ENCODE measurements at places on chromosomes 4 and X.

- no peak for DNase-seq
Observed at GRCh38 chrX:11970578-11971359, 167.5 kb upstream of the FRMPD4 start.

GRCh38 chr4:4170596-4171150 is 56.1 kb downstream of the OTOP1 start:
- DNase-seq: no peak

GRCh38 chr4:128295255-128295654 is 7.6 kb upstream of the PGRMC2 start:
- no peak for DNase-seq

- DNase-seq: no peak
Observed at GRCh38 chr4:103108542-103108941, 8.9 kb upstream of the BDH2 start.

- DNase-seq: no peak
Observed at GRCh38 chrX:118536687-118537461, 41.3 kb downstream of the DOCK11 start.

DNA sequence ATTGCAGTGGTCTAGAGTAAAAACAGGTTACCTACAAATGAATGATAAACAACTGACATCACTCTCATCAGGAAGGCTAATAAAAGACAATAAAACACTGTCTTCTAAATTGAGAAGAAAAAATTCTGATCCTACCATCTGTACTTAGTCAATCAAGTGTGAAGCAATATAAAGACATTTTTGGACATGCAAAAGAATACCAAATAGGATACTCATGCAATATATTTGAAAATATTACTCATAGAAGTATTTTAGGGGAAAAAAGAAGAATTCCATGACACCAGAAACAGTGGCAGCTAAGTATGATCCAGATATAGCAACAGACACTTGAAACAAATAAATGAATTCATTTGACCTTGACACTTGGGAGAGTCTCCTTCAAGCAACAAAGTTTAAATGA is 63.8 kb upstream of the FAM120C start:
- no peak for DNase-seq

- peak; percentile 64 for DNase-seq
Observed at GRCh38 chr4:77001907-77002306, 52.4 kb downstream of the SEPTIN11 start.

DNA sequence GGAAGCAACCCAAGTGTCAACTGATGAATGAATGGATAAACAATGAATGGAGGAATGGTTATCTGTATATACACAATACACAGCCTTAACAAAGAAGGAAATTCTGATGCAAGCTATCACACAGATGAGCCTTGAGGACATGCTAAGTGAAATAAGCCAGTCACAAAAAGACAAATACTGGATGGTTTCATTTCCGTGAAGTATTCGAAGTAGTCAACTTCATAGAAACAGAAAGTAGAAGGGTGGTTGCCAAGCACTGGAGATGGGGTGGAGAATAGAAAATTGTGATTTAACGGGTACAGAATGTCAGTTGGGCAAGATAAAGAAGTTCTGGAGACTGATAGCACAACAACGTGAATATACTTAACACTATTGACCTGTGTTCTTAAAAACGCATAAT is 28.2 kb downstream of the CENPU start:
- peak; percentile 58 for DNase-seq

GRCh38 chr4:85672116-85672515 is 197.2 kb downstream of the ARHGAP24 start:
- DNase-seq: peak; percentile 29

DNA sequence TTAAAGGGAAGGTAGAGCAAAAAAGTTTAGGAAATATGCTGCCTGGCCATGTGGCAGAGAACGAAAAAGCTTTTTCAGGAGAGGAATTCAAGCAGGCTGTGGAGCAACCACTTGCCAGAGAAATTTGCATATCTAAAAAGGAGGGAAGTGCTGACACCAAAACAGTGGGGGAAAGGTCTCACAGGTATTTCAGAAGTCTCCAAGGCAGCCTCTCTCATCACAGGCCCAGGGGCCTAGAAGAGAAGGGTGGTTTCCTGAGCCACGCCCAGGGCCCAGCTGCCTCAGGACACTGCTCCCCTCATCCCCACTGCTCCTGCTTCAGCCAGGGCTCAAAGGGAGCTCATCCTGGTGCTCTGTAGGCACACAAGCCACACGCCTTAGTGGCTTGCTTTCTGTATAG is 29.9 kb upstream of the STS start:
- DNase-seq: no peak

DNA sequence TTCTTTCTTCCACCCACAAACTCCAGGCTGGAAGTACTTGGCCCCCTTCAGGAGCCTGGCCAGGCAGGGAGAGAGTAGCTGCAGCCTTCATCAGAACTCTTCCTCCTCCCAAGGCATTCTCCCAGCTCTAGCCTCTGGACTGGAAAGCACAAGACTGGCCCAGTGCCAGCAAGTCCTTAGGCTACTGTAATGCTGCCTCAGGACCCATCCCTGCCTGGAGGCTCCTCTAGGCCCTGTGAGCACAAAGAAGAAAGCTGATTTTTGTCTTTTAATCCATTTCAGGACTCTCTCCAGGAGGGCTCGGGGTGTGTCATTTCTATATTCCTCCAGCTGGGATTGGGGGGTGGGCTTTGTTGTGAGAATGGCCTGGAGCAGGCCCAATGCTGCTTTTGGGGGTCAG is 10.8 kb downstream of the AWAT2 start:
- DNase-seq: no peak

DNA sequence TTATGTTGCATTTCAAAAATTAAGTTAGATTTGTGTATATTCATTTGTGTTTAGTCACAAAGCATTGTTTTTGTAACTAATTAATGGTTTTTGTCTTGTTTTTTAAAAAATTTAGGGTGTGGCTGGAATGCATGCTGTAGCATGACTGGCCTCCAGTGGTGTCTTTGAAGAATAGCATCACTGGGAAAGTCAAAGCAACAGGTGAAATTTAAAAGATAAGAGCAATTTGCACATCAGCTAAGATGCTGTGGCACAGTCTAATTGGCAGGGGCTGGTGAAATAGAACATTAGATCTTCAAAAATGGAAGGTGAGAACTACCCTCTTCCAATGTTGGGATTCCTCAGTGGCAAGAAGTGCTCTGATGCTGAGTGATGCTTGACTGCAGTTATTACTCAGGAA is 45.3 kb downstream of the ANK2 start:
- DNase-seq: no peak

GRCh38 chrX:25004485-25005032 is 11.2 kb downstream of the ARX start:
- no peak for DNase-seq

DNA sequence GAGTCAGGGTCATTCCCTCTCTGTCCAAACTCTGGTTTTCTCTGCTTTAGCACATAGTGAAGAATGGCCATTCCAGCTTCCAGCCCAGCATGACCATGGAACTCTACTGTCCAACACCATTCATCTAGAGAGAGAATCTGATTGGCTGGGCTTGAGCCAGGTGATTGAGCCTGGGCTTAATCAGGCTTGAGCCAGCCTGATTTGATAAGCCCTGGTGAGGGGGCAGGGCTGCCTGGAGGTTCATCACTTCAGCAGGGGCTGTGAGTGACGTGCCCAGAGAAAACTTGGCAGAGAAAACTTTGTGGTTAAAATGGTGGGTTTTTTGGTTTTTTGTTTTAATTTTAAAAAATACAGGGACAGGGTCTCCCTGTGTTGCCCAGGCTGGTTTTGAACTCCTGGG is 62.5 kb downstream of the KIAA0232 start:
- DNase-seq: no peak

GRCh38 chrX:9665113-9665512 is 100.5 kb downstream of the GPR143 start:
- no peak for DNase-seq

DNA sequence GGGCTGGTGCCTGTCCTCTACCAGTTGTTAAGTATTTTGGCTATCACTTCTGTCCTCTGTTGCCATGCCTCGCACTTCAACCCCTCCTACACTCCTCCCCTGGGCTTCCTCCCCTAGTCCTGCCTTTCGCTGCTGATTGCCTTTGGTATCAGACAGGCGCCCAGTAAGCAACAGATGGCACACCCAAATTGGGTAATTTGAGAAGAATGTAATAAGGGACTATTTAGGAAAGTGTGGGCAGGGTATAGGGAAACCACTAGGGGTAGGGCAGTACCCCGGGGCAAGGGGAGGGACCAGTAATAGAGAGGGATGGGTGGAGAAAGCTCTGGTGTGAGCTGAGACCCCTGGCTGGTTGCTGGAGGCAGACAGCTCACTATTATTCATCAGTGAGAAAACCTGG is 172.7 kb upstream of the USP9X start:
- no peak for DNase-seq

DNA sequence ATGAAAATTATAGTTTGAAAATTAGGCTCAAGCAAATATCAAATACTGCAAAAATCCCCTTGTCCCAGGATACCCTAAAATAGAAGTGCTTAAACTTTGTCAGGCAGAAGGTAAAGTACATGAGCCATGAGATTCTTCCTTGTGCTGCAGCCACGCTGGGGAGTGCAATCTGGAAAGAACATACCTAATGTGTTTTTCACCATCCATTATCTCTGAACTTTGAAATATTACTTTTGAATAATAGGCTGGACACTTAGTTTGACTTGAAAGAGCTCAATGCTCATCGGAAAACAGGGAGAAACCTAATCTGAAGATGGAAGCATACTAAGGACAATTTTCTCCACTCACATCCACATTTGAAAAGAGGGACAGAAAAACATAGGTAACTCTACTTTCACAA is 18.9 kb downstream of the THAP9 start:
- DNase-seq: no peak

- DNase-seq: no peak
Observed at GRCh38 chr4:31518796-31519250, 798.7 kb downstream of the PCDH7 start.

DNA sequence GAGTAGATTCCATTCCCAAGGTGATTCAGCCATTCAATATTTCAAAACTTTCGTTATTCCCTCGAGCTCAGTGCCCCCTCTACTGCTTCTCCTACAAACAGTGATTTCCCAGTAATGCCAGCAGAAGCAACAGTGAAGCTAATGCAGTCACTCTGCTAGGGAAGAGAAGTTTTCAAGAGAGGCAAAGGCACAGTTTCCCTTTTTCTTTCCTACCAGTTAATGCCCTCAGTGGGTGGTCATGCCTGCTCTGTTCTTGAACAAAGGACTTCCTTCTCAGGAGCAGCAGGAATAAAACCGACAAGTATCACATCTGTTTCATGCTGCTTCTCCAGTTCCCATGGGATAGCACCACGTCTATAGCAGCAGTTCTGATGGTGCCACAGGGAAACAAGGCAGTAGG is 317.2 kb downstream of the TENM3 start:
- no peak for DNase-seq

DNA sequence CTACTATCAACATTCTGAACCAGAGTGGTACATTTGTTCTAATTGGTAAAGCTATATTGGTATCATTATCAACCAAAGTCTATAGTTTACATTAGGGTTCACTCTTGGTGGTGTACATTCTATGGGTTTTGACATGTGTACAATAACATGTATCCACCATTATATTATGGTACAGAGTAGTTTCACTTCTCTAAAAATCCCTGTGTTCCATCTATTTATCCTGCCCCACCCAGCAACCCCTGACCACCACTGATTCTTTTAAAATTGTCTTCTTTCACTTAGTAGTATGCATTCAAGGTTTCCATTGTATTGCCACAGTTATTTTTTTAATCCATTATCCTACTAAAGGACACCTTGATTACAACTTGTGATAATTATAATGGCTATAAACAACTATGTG is 15.3 kb upstream of the TMPRSS11D start:
- peak; percentile 37 for DNase-seq

DNA sequence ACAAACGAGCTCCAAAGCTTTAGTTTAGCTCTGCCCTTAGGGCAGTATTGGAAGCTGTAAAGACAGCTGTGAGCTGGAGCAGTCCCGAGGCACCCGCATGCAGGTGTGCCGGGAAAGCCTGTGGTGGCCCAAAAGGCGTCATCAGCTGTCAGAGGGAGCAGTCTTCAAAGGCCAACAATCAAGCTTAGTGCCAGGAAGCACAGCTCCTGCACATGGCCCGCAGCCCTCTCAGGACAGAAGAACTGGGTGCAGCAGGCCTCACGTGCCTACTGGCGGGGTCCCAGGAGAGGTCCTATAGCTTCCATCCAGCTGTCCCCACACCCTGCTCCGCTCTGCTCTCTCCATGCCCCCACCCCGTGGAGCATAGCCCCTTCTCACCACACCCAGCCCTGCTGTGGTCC is 92.2 kb upstream of the TRIM2 start:
- no peak for DNase-seq

DNA sequence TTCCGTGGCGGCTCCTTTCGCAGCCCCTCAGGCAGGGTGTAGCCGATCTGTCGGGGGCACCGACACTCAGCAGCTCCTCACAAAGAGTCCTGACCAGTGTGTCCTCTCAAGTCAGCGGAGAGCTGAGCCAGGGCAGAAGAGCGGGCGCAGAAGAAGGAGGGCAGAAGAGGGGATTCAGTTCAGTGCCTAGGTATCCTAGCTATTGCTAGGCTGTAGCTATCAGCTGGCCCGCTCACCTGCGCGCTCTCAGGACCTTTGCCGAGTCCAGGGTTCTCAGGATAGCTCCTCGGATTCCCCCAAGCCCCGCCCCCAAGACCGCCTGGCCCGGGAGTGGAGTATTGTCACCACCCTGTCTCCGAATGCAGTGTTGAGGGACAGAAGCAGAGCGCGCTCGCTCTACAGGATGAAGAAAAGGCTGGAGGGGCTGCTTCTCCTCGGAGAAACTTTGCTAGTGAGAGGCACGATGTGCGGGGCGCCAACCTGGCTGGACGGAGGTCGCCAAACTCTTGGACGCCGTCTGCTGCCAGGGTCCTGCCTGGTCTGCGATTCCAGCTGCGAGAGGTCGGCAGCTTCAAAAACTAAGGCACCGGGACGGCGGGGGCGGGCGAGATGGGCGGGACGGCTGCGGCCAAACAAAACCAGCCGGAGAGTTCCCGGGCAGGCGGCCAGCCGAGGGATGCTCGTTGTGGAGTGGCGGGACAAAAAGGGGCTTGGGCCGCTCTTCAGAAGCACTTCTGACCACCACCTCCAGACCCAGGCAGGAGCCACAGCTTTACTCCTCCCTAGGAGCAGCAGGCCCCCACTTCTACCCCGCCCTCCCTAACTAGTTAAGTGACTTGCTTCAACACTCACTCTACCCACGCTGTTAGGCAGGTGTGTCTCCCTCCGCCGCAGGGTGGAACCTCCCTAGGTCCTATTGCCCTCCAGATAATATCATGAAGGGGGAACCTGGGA is at the start of gene XKRX:
XKRX (minus strand) TSS at position 258 of the 954 bp plus-strand sequence. CDS start 613 bp downstream, outside the sequence.
- no peak for DNase-seq

DNA sequence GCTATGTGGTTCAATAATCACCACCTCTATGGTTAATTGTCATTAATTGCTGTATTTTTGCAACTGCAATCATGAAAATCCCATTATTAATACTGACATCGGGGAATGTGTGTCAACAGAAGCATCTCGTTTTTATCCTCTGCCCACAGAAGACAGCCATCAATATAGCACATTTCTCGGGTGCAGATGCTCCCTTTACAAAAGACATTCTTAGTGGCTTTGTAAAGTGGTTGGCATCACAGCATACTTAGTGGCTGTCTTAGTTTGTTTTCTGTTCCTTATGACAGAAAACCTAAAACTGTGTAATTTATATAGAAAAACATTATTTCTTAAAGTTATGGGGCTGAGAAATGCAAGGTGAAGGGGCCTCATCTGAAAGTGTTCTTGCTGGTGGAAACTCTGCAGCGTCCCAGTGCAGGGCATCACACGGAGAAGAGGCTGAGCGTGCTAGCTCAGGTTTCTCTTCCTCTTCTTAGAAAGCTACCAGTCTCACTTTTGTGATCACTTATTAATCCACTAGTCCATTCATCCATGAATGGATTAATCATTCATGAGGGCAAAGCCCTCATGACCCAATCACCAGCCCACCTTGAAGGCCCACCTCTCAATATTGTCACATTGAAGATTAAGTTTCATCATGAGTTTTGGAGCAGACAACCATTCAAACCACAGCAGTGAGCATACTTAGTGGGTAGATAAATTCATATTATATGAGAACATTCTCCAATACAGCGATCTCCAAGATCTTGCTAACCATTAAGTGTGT is 1067.7 kb upstream of the PABPC4L start:
- no peak for DNase-seq

Measured in inflammatory macrophage treated with lipopolysaccharide for 4 hours (primary cell).